ENCODE measurements at places on chromosomes 3 and 15.

GRCh38 chr15:92629276-92629974 is 26.1 kb downstream of the FAM174B start:
- no peak for DNase-seq

DNA sequence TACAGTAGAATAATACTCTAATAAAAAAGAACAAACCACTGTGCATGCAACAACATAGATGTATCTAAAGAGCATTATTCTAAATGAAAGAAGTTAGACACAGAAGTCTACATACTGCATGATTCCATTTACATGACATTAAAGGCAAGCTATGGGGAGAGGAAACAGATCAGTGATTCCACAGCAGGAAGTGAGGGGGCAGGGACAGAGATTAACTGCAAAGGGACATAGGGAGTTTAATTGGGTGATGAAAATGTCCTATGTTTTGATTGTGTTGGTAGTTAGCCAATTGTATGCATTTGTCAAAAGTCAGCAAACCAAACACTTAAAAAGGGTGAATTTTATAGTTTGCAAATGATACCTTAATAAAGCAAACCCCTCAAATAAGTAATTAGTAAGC is 13.8 kb downstream of the CRYGS start:
- no peak for DNase-seq

DNA sequence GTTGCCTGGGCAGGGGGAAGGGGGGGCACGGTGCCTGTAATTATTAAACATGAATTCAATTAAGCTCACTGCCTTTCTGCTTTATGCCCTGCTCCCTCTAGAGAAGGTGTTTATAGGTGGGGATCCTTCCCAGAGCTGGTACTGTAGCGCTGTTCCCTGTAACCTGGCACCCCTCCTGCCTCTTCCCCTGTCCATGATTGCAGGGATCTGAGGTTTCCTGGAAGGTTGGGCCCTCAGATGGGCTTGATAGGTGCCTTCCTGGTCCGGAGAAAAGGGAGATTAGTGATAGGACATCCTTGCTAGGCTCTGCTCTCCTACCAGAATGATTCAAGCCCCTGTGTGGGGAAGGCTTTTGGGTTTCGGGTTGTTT is 2.1 kb upstream of the FAM131A start:
- DNase-seq = no peak

- DNase-seq = no peak
These were observed 134.9 kb upstream of the TOPAZ1 start for GRCh38 chr3:44106756-44107155.

DNA sequence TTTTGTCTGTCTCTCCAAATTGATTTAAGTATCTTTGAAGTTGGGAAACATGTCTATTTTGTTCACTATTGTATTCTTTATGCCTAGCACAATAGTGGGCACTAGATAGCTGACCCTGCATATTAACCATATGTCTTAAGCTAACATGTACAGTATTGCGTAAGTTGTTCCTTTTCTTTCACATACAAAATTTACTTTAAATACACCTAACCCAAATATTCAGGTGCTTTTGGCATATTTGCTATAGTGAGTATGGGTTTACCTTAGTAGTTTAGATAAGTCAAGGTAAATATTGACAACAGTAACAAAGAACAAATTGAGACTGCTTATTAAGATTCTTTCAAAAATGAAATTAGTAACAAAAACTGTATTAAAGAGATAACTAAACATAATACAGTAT is 50.9 kb downstream of the NRG4 start:
- DNase-seq = no peak

GRCh38 chr15:41825145-41825544 is 2.7 kb upstream of the JMJD7 start:
- DNase-seq = no peak

DNA sequence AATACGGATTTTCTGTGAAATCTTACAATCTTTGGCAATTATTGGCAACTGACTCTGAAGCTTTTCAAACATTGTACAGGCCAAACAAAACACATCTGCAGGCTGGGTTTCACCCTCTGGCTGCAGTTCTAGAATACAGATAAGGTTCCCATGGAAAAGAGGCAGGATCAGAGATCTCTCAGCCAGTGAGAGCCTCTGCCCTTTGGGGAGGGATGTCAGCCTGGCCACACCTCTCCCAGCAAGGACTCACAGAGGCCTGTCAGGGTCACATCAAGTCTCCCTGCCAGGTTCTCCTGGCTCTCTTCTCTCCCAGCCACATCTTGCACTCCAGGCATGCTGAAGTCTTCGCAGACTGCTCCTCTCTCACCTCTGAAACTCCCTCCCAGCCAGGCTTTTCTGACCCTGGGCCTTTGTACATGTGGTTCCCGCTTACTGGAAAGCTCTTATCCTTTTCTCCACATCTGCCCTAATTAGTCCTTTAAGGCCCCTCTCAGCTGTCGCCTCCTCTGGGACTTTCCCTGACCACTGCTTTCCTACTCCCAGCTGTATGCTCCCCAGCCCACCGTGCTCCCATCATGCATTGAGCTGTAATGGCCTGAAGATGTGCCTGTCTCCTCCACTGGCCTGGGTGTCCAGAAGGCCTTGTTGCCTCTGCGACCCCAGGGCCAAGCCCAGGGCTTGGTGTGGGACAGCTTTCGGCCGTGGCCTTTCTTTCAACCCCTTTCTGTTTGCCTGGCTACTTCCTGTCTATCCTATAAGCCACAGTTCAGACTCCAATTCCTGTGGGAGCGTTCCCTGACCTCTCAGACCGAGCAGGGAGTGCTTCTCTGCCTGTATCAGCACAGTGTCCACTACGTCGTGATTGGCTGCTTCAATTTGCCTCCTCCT is 4.3 kb downstream of the RBP1 start:
- DNase-seq = no peak

DNA sequence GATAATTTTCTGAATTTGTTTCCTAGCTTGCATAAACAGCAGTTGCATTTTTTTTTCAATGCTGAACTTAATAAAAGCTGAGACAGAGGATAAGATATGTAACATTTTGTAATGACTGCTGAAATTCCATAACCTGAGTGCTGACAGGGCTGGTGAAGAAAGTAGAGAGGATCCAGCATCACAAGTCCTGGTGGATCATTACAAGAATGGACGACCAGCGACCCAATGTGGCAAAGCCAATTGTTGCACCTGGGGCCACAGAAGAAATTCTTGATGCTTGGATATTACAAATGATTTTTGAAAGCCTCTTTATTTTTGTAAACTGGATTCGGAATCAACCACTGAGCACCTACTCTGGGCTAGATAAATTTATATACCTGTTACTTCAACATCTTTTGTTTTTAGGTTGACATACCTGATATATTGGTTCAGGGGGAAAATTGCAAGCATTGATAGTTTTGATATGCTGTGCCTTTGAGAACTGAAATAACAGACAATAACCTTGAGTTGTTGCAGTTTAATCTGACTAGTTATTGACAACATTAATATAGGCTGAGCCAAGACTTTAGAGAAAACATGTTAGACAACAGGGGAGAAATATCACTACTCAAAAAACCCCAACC is 3.9 kb upstream of the ACTL6A start:
- peak; percentile 73 for DNase-seq

GRCh38 chr3:43132870-43133636 is 27.2 kb upstream of the POMGNT2 start:
- DNase-seq = peak; percentile 88

- peak; percentile 1 for DNase-seq
These were observed 362.4 kb downstream of the CGGBP1 start for GRCh38 chr3:87696124-87697013.

DNA sequence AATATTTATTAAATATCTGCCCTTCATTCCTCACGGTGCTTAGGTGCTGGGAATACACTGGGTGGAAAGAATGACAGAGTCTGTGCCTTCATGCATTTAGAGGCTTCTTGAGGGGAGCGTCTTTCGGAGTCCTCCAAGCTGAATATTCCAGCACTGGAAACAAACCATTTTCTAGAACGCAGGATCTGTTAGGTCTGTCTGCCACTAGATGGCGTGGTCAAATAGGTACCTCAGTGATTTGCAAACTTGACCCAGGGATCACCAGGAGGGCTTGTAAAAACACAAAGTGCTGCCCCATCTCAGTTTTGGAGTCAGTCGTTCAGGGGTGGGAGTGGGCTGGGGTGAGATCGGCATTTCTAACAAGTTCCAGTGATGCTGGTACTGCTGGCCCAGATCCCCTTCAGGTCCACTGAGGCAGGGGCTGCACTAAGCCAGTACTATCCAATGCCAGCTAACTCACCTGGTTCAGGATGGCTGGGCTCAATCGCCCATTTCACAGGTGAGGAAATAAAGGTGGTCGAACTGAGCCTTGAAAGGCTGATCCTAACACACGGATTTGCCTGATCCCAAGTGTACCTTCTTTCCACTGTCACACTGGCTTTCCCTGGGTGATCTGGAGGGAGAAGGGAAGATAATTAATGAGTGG is 14.8 kb downstream of the ARNT2 start:
- no peak for DNase-seq

DNA sequence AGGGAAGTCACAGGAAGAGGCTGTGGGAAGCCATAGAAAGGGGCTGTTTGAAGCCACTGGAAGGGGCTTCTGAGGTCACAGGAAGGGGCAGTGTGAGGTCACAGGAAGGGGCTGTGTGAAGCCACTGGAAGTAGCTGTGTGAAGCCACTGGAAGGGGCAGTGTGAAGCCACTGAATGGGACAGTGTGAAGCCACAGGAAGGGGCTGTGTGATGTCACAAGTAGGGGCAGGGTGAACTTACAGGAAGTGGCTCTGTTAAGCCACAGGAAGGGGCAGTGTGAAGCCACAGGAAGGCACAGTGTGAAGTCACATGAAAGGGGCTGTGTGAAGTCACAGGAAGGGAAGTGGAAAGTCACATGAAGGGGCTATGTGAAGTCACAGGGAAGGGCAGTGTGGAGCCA is 33.1 kb downstream of the GASK1A start:
- DNase-seq = no peak

DNA sequence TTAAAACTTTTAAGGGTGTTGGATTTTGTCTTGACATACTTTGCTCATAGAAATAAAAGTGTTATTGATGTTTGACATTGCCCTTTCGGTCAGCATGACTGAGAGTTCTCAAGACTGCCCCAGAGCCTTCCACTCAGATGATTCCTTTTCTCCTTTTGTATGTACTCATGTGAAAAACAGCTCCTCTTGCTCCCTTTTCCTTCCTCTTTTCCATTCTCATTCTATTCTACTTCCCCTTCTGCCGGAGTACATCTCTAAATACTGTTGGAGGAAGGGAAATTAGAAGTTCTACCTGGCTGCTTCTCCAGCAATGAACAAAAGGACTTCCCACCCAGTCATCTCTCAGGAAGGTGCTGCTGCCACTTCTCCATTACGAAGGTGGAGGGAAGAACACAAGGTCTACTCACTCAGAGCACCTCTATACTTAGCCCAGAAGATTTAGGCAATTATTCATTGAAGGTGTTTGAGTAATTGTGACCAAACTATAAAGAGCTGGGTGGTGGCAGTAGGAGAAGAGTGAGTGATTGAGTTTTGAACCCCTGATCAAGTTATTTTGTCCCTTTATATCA is 163.8 kb upstream of the MBNL1 start:
- no peak for DNase-seq

DNA sequence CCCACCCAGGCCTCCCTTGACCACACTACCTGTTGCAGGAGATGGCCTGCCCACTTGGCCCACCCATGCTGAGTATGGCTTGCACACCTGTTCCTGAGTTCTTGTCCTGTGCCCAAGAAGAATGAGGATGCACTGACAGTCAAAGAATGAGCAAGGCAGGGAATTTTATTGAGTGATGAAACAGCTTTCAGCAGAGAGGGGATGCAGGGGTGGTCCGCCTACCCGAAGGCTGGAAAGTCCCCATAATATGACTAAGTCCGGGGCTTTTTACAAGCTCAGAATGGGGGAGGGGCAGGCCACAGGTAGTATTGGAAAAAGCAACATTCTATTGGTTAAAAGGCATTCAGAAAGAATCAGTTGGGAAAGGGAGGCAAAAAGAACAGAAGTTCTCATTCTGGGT is 29.9 kb upstream of the RNU6-1 start:
- no peak for DNase-seq

DNA sequence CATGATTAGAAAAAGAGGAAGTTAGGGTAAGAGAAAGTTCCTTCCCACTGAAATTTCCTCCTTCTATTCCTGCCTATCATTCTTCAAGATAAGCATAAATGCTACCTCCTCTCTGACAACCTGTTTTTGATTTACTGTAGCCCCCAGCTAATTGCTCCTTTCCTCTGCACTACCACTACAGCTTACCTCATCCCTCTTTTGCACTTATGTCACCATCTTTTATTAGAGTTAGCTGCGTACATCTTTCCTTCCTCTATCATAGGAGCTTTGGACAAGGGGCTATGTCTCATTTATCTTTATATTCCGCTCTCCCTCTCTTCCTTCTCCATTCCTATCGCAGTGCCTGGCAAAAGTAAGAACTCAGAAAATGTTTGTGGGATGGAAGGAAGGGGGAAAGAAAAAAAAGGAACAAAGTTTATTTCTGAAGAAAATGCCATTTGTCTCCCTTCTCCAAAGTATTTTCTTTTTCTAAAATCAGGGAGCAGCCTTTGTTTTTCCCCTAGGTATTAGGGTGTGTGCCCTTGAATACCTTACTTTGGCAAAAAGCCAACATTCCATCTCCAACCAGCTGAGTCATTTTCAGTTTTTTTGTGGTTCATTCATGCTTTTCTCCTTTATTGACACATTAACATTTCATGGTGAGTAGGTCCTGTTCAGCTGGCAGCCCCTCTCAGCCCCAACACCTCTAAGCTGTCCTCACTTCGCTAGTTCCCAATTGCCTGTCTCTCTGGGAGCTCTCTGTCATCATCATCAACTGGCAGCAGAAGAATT is 87.6 kb upstream of the SOX2 start:
- DNase-seq = no peak

DNA sequence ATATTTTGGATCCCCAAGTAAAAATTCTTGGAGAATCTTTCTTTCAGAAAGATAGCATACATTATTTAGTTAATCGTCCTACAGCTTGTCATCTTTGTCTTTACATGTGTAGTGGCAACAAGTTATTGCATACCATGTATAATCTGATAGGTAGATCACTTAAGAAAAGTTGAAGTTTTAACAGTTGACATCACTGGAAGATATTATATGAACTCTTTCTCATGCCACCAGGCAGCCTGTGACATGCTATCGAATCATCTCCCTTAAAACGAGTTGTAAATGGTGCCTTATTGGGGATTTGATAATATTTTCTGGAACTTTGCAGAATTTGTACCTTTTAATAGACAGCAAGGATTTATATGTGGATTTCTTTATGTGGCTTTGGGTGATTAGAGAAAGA is 8.7 kb downstream of the U2SURP start:
- DNase-seq = no peak

DNA sequence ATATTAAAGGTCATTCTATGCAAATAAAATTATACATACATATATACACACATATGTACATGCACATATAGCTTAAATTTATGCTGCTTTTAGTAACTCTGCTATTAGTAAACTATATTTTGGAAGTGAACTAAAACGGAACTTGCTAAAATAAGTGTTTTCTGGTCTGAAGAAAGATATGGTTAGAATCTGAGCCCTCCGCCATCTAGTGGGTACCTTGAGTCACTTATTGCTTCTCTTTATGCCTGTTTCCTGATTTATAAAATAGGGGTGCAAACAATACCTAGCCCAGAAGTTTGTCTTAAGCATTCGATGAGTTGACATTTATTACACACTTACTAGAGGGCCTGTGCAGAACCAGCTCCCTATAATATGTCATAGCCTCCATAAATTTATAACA is 255.7 kb downstream of the CNTN6 start:
- no peak for DNase-seq

- no peak for DNase-seq
These were observed 588.3 kb upstream of the NAALADL2 start for GRCh38 chr3:174270841-174271240.
